ENCODE measurements at places on chromosomes 3 and 15.
A peak's percentile ranks its signal among the peaks of the same experiment; 100 is the strongest.

DNA sequence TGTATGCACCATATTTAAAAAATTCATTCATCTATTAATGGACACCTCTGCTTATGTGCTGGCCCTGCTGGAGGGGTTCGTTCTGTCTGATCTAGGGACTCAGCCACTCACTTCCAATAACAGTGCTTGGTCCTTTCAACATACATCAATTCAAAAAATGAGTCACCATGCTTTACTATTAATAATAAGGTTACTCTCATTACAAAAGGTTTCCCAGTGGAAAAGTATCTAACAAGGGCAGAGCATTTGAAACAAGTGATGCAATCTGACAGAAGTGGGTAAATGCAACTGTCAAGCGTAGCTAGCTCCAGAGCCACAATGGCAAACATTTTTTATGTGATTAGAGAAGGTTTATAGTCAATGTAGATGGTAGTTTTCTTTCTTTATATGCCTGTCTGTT is 67.9 kb upstream of the TNIK start:
- DNase-seq = no peak

DNA sequence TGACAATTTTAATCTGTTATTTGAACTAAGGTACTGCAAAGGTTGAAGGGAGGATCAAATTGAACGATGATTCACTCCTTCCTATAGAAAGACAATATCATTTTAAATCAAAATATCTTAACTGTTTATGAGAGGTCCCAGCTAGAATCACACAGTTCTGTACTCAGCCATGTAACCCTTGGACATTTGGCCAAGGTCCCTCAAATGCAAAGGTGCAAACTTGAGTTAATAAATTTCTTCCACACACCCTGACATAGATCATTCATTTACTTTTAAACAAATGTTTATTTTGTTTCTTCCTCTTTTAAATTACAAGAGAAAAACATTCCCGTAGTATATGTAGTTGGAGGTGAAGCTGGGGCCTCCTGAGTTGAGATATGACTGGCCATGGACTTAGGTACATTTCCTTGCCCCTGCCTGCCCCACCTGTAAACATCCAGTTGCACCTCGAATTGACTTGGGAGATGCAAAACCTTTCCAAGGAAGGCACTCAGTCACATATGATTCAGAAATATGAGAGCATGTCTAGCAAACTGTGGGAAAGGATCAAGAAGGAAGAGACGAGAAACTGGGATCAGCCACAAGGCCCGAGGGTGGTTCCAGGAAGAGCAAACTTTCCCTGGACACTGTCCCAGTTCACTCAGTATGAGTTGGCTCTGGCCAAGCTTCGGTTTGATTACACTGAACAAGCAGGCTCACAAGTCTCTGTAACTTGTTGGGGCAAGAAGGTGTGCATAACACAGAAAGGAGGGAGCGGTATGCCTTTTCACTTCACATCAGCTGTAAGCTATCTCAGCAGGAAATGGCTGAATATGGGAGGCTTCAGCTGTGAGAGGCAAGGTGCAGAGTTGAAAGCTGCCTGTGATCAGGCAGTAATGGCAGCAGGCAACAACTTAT is 6.7 kb downstream of the TNFSF10 start:
- no peak for DNase-seq

GRCh38 chr3:58271901-58272501 is 34.0 kb upstream of the RPP14 start:
- DNase-seq = no peak

GRCh38 chr15:82537351-82537908 is 2.8 kb downstream of the RPS17 start:
- DNase-seq = no peak

DNA sequence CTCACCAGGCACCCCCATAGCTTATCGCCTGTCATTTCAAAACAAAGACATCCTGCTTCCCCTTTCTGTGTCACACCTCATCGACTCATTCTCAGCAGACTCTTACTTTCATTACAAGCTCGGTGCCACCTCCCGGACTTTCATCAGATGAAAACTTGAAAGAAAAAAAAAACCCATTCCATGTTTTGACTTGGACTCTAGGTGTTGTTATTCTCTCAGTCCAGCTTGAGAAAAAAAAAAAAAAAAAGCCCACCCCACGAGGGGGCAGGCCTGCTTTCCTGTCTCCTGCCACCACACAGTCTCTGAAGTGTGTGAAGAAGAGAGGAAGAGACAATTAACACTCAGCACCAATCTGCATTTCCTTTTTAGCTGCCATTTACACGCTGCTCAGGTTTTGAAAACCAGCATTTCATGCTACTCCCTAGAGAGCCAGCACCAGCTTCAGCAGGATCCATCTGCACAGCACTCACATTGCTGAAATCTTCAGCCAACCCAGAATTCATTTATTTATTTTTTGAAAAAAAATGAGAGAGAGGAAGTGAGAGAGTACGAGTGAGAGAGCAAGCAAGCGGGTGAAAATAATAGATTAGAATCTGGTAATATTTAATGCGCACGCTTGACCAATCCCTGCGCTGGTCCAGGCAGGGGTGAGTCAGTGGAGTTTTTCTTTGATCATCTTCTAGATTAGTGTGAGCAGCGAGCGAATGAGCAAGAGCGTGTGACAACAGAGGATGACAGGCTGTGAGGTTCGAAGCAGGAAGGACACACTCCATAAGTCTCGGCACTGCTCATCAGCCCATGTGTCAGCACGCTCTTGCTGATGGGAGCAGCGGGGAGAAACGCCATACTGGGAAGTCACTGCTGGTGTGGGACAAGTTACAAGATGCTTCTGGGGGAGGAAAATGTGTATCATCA is 23.5 kb downstream of the ZNF80 start:
- DNase-seq = peak; percentile 35

- DNase-seq = no peak
Measured at GRCh38 chr15:36161771-36162212, 417.6 kb upstream of the CDIN1 start.

DNA sequence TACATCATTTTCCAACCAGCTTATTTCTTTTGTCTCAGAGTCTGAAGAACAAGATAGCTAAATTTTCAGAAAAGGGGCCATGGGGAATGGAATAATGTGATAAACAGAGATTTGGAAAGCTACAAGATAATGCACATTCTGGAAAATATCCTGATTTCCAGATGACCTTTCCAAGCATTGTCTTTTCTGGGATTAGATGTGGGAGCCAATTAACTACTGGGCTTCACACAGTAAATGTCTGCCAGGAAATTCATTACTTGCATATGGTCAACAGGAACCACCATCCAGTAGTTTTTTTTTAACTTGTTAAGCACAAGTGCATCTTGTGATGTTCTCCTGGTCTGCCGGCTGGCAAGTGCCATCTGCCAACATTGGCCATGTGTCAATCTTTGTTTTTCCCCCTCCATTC is 131.1 kb upstream of the BFSP2 start:
- DNase-seq = no peak

GRCh38 chr3:169522595-169523529 is 140.7 kb downstream of the MECOM start:
- DNase-seq = no peak

GRCh38 chr3:122760453-122761271 is 33.0 kb downstream of the HSPBAP1 start:
- no peak for DNase-seq

- DNase-seq = peak; percentile 43
Measured at GRCh38 chr15:86624261-86625036, 544.8 kb downstream of the AGBL1 start.

- no peak for DNase-seq
Measured at GRCh38 chr3:197833930-197834715, 43.1 kb downstream of the LRCH3 start.

- no peak for DNase-seq
Measured at GRCh38 chr15:22794063-22794462, 7.6 kb downstream of the NIPA1 start.

DNA sequence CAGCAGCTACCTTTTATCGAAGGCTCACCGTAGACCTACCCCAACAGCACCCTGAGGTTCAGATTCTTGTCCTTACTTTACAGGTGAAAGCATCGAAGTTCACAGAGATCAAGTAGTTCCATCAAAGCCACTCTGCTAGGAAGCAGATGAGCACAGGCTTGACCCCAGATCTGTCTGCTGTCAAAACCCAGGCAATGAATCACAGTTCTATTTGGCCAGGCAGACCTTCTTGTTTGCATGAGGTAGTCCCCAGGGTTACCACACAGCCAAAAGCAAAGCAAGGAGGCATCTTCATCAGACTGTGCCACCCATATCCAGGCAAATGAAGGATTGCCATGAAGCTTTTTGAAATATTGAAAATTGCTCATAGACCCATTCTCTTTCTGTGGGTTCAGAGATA is 33.0 kb downstream of the HES1 start:
- no peak for DNase-seq

DNA sequence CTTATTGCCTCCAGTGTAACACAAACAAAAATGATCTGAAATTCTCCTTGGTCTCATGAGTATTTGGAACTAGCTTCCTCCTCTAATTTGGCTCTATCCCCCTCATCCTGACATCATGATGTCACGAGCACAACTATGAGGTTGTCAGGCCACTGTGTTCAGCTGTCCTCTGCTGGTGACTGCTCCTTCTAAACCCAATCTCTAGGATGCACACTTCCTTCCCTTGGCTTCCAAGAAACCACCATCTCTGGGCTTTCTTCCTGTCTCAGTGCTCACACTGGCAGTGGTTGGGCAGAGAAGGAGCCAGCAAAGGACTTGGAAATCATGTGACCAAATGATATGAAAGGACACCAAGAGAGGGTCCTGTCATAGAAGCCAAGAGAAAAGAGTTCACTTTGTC is 30.7 kb upstream of the EIF1B start:
- DNase-seq = no peak

- no peak for DNase-seq
Measured at GRCh38 chr3:86793786-86794185, 197.2 kb downstream of the VGLL3 start.

- no peak for DNase-seq
Measured at GRCh38 chr3:123005291-123005690, 22.3 kb downstream of the SEMA5B start.

GRCh38 chr3:26807272-26807671 is 184.7 kb downstream of the LRRC3B start:
- no peak for DNase-seq

- no peak for DNase-seq
Measured at GRCh38 chr3:128362026-128362965, 104.4 kb downstream of the DNAJB8 start.

GRCh38 chr3:52153389-52154096 is 680 bp downstream of the POC1A start:
- DNase-seq = peak; percentile 18

DNA sequence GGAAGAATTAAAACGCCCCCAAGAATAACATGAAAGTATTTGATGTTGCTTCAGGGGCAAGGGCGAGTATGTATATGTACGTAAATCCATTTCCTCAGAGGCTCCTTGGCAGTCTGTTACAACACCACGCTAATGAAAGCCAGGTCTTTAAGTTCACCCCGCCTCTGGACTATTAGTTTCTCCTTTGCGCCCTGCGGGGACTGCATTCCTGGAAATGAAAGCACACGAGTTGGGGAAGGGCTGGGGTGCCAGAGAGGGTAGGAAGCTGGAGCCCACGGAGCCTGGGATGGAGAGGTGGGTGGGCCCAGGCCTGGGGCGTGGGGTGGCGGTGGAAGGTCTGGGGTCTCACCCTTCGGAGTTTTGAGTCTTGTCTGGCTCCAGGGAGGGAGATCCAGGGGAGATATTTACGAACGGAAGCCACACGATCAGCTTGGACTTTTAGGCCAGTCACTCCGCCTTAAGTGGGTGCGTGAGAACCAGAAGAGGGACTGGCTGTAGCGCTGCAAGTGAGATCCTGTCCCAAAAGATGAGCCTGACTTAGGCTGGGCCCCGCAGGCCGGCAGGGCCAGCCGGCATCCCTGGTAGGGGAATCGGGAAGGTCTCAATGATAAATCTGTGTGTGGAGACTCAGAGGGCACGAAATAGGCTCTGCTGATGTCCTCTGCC is 1.6 kb upstream of the PLCL2 start:
- DNase-seq = no peak

DNA sequence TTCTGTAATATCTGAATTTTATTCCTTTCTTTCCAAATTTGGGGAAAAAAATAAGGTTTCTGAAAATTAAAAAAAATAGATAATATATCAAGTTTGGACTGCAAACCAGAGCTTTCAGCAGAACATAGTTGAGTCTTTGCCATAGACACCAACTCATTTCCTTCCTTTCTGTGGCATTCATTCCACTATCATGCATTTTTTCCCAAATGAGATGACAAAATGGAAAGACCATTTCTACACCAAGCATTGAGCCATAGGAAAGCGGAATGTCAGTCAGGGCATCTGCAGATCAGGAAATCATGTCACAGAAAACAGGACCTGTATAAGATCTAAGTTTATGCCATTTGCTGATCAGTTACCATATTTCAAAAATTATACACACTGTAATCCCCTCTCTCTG is 333.3 kb upstream of the THBS1 start:
- DNase-seq = no peak

- no peak for DNase-seq
Measured at GRCh38 chr3:197753263-197753662, 3.6 kb downstream of the FYTTD1 start.

GRCh38 chr15:67836477-67836876 is 3.4 kb downstream of the RNU6-1 start:
- DNase-seq = no peak

GRCh38 chr15:76070921-76071635 is 11.3 kb downstream of the TMEM266 start:
- DNase-seq = no peak

- DNase-seq = no peak
Measured at GRCh38 chr15:101266787-101267186, 10.5 kb downstream of the SELENOS start.

DNA sequence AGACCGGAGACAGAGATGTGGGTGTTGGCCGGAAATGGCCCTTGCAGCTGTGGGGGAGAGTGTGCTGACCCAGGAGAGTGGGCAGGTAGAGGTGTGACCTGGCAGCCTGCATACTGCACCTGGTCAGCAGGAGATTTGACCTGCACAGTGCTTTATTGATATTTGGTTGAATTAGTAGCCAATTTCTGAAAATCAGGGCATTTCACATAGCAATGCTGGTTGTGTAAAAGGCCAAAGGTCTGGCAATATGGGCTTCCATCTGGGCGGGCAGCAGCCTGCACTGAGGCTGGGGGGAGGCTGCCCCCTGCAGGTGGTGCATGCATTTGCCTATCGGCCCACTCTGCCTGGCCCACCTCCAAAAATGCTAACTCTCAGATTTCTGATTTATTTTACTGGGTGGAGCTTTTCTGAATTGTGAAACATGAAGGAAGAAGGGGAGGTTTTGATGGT is 9.4 kb upstream of the MGLL start:
- DNase-seq = no peak
